ENCODE measurements at places on chromosomes 6 and 20. TPM values are rescaled to one million over a fixed set of nuclear protein-coding genes. Genes with fewer than 3 reads are reported as not detected.

The BTN1A1 gene
- total RNA-seq, result not detected

- DNase-seq, result no peak
Measured at GRCh38 chr6:165770397-165771082, 107.5 kb upstream of the PDE10A start.

- no peak for DNase-seq
Measured at GRCh38 chr20:50585214-50585613, 75.0 kb downstream of the PTPN1 start.

- DNase-seq, result no peak
Measured at GRCh38 chr6:82088978-82089771, 158.4 kb downstream of the IBTK start.

The DAAM2 gene
- total RNA-seq, result not detected

The DCDC2 gene
- 0.05 TPM for total RNA-seq

The OPRM1 gene
- not detected for total RNA-seq

DNA sequence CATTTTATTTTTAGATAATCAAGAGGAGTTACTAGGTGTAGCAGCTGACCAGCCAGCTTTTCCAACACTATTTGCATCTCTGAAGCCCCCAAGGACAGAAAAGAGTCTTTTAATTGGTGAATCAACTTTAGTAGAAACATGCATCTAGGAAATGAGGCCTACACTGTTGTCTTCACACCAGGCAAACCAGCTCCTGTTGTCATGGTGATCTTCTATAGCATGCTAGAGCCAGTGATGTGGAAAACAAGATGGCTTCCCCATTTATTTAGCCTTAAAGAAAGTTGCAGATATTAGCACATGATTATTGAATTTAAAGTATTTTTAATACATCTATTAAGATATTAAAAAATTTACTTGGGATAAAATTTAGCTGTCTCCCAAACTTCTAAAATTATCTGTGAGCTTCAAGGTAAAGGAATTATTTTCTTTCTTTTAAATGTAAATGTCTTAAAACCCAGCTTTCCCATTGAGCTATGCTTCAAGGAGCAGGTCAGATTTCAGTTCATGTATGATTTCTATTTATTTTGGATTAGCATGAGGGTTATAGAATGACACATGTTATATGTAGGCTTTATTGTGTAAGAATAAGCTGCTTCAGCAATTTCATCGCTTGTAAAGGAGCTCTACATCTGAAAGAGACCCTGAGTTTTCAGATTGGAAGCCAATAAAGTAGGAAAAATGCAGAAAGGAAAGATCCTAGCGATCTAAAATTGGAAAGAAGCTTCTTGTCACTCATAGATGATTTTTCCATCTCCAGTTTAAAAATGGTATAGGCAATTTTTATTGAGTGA is 564.9 kb upstream of the CITED2 start:
- no peak for DNase-seq

The DLK2 gene
- 0.19 TPM for total RNA-seq

The GTSF1L gene
- total RNA-seq, result not detected

The PPIL4 gene
- 51.8 TPM for total RNA-seq

The CALHM5 gene
- not detected for total RNA-seq

DNA sequence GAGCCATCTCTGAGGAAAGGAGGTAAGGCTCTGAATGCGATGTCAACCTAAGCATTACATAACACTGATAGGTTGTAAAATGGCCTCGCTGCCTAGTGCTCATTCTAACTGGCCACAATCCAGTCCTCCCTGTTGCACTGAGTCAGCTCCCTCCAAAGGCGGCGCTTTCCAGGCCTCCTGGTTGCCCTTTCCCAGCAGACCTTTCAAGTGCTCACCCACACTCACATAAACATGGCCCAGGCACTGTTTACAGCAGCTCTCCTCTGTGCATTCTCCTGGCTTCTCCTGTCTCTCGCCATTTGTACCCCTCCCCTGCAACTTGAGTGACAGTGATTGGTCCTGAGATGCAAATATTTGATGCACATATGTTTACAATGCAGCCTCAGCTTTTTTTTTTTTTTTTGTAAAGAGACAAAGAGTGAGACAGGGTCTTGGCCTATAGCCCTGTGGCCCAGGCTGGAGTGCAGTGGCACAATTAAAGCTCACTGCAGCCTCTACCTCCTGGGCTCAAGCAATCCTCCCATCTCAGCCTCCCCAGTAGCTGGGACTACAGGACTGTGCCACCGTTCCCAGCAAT is 36.8 kb upstream of the PRND start:
- DNase-seq, result no peak

- no peak for DNase-seq
Measured at GRCh38 chr6:109841869-109842268, 136.2 kb upstream of the GPR6 start.

The LBP gene
- total RNA-seq, result not detected

The KIF6 gene
- not detected for total RNA-seq

- no peak for DNase-seq
Measured at GRCh38 chr6:149454346-149454848, 30.4 kb downstream of the ZC3H12D start.

DNA sequence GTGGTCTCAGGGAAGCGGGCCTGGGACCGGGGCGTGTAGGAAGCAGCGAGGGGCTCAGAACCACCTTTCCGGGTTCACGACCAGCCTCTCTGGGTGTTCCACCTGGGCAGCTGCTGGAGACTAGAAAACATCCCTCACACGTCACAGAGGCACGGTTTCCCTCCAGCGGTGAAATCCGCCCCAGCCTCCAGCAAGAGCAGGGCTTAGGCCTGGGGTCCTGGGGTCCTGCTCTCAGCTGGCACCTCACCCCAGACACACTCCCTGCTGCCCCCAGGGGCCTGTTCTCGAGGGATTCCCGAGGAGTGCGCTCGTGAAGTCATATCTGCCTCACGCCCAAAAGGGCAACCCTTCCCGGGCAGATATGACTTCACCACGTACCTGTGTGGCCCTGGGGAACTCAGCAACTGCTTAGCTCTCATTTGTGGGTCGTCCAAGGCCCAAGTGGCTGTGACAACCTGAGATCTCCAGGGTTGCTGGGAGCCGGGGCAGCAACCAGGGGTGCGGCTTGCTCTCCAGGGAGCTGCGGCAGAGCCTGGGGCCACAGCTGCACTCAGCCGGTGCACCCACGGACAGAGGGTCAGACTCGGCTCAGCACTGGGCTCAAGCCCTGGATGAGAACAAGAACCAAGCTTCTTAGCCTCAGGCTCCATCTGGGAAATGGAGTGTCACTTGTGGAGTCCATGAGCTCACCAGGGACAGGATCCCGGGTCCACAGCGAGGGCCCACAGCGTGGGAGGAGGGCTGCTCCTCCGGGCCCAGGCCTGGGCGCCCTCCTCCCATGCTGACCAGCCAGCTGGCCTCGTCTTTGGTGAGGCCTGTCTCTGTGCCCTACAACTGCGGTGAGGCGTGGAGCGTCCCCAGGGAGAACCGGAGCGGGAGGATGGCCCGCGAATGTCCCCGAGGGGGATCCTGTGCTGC is 661 bp downstream of the FNDC11 start:
- DNase-seq, result peak; percentile 43

DNA sequence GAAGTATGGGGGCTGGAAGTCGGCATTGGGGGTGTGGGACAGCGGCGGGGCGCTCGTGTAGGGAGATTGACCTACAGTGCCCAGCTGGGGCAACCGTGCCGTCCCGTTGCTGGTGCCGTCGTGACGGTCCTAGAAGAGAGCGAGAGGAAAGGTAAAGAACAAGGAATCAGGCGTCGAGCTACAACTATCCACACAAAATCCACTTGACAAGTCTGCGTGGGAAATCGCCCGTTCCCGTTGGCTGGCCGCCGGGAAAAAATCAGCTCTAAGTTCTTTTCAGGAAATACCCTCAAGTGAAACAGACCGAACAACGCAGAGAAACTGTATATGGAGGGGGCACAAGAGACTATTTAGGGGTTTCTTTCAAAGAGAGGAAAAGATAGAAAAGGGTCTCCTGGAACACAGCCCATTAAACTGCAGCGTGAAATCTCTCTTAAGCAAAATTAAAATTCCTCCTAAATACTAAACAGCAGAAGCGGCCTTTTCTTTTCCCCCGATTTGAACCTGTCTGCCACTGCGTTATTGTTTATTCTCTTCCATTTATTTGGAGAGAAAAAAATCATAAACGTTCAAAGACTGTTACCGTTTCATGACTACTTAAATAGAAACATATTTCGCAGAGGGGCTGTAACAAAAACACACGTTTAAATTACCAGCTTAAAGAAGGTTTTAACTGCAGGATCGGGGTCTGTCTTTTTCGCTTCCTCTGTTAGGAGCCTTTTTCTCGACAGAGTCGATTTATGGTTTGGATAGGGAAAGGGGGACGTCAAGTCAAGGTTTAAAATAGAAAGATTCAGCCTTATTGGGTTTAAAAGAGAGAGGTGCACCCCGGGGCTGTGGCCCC is 4.4 kb downstream of the TFAP2A start:
- DNase-seq, result no peak

- DNase-seq, result no peak
Measured at GRCh38 chr6:26319405-26320128, 45.4 kb upstream of the BTN3A2 start.

GRCh38 chr6:24743265-24743943 is 24.4 kb upstream of the C6orf62 start:
- no peak for DNase-seq

DNA sequence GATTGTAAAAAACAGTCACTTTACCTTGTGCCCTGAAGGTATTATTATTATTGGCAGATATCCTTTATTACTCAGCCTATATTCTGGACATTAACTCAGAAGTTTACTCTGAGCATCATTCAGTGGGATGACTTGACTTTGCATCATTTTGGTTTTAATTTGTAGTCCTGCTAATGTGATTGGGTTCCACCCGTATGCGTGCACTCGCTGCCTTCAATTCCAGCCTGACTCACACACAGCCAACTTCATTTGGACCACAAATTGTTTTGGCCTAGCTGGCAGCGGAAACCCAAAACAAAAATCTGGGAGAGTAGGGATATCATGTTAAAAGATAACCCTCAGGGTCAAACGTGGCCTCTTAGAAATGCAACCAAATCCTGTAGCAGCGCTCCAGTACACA is 704.4 kb upstream of the SLC35B3 start:
- no peak for DNase-seq

Data from CD4-positive, alpha-beta T cell (primary cell).